ENCODE measurements at places on chromosomes 3 and 15.

DNA sequence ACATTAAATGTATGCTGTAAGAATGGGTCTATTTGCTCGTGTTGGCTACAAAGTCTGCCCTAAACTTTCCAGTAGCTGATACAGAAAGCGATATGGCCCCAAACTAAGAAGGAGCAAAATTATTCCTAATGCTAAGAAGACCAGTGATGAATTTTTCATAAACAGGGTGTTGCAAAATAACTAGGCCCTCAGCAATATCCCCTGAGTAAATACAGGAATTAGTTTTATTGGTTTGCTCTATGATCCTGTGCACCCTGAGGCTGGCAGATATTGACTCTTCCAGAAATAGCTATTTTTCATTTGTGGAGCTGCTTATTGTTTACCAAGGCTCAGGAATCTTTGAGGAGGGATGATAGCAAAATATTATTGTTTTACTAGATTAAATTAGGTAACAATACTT, 60.9 kb upstream of the CCNL1 start:
- DNase-seq: no peak

DNA sequence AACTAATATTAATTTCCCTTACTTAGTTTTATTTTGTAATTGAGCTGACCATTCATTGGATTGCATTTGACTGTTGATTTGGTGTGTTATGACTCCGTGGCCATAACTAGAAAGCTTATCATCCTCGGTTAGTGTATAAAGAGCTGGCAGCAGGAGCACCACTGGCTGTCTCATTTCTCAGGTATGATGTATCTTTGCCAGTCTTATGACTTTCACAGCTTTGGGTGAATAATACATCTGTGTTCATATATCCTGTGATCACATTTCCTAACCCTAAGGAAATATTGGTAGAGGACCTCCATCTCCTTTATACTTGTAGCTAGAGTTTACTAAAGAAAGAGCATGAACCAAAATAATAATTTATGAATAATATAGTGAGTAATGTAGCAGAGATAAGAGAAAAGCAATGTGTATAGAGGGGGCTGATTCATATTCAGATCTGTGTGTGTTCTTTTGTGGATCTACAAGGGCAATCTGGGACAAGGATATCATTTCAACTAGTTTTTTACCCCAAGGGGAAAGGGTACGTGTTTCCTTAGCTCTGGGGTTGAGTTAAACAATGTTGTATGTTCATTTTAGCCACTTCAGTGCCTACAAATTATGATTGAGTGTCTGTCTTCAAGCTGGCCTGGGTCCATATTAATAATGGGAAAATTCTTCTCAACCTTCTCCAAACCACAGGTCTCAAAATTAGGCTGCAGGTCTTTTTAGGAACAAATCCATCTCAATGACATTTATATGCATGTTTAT, 901.7 kb downstream of the NTRK3 start:
- no peak for DNase-seq

DNA sequence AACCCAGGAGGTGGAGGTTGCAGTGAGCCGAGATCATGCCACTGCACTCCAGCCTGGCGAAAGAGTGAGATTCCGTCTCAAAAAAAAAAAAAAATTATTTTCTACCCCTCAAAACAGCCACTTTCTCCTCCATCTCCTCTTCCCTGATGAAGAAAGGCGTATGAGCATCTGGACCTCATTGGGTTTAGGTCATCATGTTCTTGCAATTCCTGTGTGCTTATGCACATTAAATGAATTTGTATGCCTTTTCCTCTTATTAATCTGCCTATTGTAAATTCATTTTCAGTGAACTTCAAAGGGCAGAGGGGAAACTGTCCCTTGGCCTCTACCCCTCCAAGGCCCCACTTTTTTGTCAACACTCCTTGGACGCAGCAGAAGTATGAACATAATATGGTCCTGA, 117.8 kb downstream of the RPLP1 start:
- no peak for DNase-seq

- no peak for DNase-seq
Measured at GRCh38 chr3:9590282-9590791, 36.7 kb upstream of the LHFPL4 start.

- DNase-seq: no peak
Measured at GRCh38 chr15:85718981-85719380, 75.7 kb downstream of the KLHL25 start.

GRCh38 chr3:29559741-29560465, 279.0 kb downstream of the RBMS3 start:
- no peak for DNase-seq

GRCh38 chr15:69099941-69100340, 60.5 kb upstream of the GLCE start:
- DNase-seq: no peak

GRCh38 chr15:39828374-39828931, 45.8 kb upstream of the FSIP1 start:
- no peak for DNase-seq

- peak; percentile 74 for DNase-seq
Measured at GRCh38 chr15:70492240-70493177, 270.8 kb downstream of the UACA start.

DNA sequence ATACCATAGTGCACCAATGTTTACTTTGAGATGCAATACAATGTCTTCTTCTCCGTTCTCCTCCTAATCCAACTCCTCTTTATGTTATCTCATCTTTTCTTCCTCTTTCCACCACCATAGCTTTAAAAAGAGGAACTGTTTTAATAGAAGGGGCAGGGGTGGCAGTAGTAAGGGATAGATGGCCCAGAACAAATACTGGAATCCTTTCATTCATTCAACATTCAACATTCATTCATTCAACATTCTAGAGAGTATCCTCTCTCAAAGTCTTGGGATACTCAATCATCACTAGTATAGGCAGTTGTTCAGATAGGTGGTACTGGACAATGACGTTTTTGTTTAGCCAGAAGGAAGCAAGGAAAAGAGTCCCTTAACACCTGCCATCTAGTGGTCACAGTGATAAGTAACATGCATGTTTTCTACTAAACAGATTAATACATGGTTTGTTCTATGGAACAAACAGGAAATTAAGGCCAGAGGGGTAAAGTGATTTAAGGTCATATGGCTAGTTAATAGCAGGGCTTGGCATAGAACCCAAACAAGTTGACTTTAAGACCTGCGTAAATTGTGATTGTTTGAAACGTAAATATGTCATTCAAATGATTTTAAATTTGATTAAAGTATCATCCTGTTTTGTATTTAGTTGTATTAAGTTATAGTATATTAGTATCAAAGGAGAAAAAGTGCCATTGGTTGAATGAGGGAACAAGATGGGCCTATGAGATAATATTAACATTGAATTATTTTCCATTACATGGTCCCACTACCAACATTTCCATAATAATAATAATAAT, 26.9 kb upstream of the EHHADH start:
- DNase-seq: no peak

GRCh38 chr3:175404621-175405020, 545.5 kb downstream of the NAALADL2 start:
- DNase-seq: no peak

DNA sequence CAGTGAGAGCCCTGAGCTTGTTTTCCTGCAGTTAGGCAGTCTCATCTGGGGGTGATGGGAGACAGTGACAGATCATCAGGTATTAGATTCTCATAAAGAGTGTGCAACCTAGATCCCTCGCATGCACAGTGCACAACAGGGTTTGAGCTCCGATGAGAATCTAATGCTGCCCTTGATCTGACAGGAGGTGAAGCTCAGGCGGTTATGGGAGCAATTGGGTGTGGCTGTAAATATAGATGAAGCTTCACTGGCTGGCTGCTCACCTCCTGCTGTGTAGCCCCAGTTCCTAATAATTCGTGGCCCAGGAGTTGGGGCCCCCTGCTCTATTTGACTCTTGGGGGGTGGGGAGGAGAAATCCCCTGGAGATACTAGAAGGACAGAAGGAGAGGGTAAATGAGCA, 309.4 kb upstream of the STT3B start:
- DNase-seq: no peak

- no peak for DNase-seq
Measured at GRCh38 chr15:69424001-69424400, 9.9 kb downstream of the KIF23 start.

GRCh38 chr15:44317423-44318058, 29.0 kb downstream of the GOLM2 start:
- no peak for DNase-seq

DNA sequence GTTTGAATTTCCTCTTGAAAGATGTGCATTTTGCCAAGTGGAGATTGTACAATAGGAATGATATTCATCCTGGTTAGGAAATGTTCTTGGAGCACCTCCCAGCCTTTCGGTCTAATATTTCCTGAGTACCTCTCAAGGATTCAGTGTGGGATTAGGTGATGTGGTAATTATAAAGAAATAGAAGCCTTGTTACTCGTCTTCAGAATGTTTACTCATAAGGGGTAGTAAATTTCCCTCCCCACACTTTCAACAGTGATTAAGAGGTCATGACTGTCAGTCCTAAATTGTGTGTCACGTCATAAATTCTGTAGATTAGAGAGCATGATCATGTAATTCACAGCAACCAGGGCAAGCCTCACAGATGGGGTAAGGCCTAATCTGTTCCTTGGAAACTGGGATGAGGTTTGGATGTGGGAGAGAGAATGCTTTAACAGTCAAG, 633.1 kb upstream of the TBL1XR1 start:
- no peak for DNase-seq

DNA sequence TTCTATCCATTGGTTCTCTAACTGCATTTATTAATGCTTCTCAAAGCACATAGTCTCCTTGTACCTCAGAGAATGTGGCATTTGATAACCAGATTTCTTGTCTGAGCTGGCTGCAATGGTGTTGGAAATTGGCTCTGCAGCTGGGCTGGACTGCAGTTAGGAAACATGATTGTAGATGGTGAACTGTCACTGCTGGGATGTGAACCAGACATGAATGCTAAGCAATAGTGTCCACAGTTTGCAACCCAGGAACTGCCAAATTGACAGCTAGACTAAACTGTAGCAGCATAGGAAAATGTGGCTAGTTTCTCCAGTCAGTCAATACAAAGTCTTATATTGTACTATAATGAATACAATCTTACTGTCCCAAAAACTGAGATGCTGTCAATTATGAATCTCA, 656.6 kb upstream of the GOLIM4 start:
- DNase-seq: no peak

- peak; percentile 14 for DNase-seq
Measured at GRCh38 chr3:125374501-125374995, 577 bp downstream of the ZNF148 start.

- no peak for DNase-seq
Measured at GRCh38 chr3:17672506-17672905, 69.9 kb downstream of the TBC1D5 start.

DNA sequence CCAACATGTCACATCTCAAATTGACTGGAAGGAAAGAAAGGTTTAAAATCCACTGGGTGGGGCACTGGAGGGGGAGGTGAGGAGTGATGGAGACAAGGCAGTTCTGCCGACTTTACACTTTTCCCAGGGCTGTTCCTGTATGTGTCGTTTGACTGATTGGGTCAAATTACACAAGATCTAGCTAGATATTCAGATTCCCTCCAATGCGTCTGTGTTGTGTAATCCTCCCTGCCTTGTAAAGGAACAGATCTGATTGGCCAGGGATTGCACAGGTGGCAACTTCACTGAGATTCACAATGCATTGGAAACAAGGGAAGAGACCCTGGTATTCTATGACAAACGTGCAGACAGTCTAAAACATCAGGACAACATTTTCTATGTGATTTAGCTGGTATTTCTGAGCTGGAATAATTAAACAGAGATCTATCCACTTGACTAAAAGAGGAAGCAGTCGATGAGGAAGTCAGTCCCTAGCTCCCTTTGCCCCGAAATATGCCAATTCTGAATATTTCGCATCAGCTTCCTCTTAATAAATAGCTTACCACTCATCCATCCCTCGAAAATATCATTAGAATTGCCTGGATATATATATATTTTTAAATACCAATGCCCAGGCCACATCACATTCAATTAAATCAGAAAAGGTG, 312.9 kb downstream of the RORA start:
- no peak for DNase-seq

DNA sequence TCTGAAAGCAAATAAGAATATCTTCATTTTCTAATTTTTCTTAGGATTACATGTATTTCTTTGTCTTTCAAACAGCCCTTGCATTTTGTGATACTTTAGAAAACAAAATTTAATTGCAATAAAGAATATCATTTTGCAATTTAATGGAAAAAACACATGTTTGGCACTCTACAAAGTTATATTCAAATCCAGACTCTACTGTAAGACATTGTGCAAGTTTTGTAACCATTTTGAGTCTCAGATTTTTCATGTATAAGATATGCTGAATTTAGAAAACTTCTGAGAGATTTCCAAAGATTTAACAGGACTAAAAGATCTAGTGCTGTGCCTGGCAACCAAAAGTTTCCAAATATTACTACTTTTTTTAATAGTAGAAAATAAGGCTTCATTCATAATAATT, 187.1 kb upstream of the AGTR1 start:
- DNase-seq: no peak

DNA sequence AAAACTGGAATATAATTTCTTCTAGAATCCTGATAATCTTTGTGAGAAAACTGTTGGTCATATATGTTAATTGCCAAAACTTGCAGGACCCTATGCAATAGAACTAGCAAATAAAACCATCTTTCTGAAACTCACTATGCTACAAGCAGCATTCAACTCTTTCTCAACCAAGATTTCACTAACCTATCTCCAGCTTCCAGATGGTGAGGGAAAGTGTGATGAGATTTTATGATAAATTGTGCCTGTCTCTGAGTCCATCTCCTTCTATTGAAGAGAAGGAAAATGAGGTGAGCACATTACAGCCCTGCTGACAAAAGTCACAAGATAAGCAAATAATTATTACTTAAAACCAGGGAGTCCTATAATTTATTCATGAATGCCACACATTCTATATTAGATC, 44.1 kb upstream of the UBE2Q2 start:
- DNase-seq: no peak

DNA sequence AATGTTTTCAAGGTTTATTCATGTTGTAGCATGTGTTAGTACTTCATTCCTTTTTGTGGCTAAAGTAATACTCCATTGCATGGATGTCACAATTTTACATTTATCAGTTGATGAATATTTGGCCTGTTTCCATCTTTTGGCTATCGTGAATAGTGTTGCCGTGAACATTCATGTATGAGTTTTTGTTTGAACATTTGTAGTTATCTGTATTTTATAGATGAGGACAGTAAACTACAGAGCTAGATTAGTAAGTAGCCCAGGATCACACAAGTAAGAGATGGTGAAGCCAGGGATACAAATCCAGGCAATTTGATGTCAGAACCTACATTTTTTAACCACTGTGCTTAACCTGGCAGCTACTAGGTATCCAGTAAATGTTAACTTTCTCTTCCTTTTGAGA, 63.2 kb downstream of the ASTE1 start:
- DNase-seq: no peak

DNA sequence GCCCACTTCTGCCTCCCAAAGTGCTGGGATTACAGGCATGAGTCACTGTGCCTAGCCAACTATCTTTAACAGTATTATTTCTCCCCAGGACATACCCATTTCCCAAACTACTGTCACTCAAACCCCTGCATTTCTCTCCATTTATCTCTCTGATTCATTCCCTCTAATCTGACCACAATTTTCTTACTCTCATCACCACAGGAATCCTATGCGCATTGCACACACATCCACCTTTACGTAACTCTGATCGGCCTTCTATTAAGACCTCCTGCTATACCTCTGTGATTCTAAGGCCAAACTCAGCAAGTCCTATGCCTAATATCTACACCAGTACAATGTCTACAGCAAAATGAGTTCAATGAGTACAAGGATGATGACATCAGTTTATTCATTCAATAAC, 235.0 kb downstream of the ULK4 start:
- DNase-seq: no peak

- DNase-seq: no peak
Measured at GRCh38 chr3:178170698-178171535, 365.3 kb upstream of the KCNMB2 start.

Measured in stimulated activated CD8-positive, alpha-beta memory T cell treated with anti-CD3 and anti-CD28 coated beads, Interleukin-2, amount 100 ng/mL, for 48 hours (primary cell).